ENCODE measurements at places on chromosomes 2 and 18.

DNA sequence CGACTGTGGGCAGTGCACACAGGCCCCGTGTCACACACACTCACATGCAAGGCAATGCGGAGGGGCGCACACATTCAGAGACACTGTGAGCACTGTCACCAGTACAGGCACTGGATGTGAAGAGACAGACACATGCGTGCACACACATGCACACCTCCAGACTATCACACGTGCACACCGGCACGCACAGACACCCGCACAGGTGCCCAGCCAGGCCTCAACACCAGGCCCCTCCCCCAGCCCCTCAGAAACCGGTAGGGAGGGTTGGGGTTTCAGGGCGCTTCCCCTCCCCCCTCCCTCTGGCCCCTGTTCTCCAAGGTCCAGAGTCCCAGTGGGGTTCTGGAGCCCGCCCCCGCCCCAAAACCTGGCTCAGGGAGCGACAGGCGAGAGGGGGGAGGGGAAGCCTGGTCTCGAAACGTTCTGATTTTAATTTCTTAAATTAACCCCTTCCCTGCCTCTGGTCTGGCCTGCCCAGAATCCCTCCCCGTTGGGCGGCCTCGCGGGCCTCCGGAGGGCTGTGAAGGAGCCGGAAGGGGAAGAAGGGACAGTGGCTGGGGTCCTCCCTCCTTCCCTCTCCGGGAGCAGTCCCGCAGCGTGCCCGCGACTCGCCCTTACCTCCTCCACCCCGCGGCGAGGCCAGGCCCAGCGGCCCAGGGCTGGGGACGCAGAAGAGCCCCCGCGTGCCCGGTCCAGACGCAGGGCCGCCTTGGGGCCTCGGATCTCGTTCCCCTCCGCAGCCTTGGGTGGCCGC lies 558 bp downstream of the FBXO41 start:
- DNase-seq: no peak

GRCh38 chr2:69483696-69484095 lies 46.5 kb upstream of the NFU1 start:
- no peak for DNase-seq

GRCh38 chr2:79887747-79888374 lies 375.0 kb downstream of the CTNNA2 start:
- no peak for DNase-seq

DNA sequence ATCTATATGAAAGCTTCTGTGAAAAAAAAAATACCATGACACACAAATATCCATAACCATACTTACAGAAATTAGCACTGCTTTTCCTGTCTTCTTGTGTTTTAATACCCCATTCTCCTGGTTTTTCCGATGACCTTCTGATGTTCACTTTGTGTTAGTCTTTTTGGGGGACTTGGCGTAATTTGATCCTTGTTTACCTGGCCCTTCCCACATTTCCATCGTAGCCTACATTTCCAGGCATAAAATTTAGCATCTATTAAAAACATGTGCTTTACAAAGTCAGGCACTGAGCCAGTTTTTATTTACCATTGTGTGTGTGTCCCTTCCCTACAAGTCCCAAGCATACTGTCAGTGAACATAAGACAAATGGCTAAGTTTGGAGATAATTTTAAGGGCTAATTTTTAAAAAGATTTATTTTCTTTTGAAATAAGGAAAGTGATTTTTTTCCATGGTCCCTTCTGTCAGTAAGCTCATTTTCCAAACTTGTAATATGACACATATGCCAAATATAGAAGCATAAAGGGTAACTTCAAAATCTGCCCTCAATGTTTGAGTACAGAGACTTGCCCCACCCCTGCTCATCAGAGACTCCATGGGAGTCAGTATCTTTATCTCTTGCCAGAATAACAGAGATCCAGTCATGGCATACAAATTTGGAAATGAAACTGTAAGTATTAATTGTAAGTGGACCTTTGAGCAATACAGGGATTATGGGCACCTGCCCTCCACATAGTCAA lies 27.3 kb downstream of the SESTD1 start:
- no peak for DNase-seq

- DNase-seq: no peak
Measured at GRCh38 chr18:23189768-23190661, 54.7 kb downstream of the CABLES1 start.

- DNase-seq: no peak
Measured at GRCh38 chr2:63001576-63001975, 49.1 kb upstream of the OTX1 start.

GRCh38 chr2:128446049-128446873 lies 127.6 kb upstream of the HS6ST1 start:
- DNase-seq: no peak

DNA sequence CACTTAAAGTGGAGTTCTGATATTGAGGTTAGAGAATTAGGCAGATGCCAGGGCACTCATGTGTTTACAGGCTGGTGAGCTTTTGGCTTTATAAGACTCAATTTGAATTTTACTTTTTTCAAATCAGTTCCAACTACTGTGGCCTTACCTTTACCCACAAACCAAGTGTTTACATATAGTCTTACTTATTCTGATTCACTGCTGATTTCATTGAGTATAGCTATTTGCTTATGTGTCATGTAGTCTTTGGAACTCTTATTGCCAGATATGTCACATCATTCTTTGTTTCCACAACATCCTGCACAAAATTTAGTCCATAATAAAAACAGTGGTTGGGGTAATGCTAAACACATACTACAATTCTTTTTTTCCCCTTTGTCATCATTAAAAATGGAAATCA lies 96.5 kb downstream of the XIRP2 start:
- DNase-seq: no peak

GRCh38 chr2:127628767-127629614 lies 17.0 kb upstream of the GPR17 start:
- no peak for DNase-seq

- DNase-seq: no peak
Measured at GRCh38 chr18:35028536-35028935, 12.7 kb upstream of the MAPRE2 start.

DNA sequence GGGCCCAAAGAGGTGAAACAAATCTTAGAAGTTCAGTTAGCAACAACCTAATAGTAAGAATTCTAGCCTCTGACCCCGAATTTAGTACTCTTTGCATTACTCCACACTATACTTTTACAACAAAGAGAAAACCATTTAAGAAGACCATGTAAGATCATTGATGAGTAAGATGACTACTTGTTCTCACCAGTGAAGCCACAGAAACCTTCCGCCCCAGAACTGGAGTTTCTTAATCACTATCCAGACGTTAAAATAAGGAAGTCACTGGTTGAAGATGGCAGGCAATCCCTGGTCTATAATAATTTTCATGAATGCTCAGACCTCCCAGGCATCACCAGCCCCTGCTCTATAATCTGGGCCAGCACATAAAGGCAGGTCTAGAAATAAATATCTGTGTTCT lies 95.0 kb downstream of the TMEM163 start:
- no peak for DNase-seq

GRCh38 chr18:75618146-75618545 lies 190.6 kb upstream of the SMIM21 start:
- no peak for DNase-seq

- no peak for DNase-seq
Measured at GRCh38 chr2:84793641-84794040, 87.2 kb downstream of the TRABD2A start.

DNA sequence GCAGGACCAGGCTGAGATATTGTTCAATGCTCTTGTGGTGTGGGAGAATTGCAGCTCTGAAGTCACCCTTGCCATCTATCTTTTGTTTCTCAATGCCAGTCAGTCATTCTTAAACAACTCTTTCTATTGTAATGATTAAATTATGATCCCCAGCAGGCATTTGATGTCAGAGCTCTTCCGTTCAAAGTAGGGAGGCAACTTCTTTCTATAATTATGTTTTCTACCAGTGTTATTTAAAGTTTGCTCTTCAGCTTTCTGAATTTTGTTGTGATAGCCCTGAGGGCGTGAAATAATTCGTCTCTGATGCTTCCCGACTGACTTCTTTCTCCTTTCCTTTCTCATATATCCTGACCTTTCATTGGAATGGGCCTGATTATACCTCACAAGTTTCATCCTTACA lies 161.4 kb upstream of the KLHL14 start:
- DNase-seq: no peak

DNA sequence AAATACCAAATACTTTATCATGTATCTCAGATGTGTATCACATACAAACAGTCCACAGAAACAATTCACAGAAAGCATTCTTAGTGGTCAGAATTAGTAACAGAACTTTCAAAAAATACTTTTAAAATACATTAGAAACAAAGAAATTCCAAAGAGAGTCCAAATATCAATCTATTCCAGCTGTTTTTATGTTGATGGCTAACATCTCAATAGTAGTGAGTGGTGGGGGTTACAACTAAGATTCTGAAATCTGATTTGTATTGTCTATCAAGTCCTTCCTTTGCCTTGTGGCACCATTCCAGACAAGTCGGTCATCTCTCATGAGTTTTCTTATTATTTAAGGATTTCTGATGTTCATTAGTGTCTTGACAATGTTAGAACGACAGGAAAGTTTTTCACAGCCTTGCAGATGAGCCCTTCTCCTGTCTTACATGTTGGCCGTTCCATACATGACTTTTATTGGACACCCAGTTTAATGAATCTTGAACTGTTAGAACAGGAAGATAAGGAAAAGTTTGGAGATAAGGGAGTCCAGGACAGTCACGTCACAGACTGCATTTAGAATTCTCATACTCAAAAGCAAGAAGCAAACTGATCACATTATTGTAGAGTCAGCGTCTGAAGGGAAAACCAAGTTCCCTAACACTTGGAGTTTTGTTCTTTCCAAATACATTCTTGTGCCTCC lies 410.3 kb downstream of the PID1 start:
- DNase-seq: no peak

GRCh38 chr2:40435426-40436092 lies 16.3 kb downstream of the SLC8A1 start:
- DNase-seq: no peak

- DNase-seq: no peak
Measured at GRCh38 chr2:133569286-133569830, 1.1 kb upstream of the NCKAP5 start.

GRCh38 chr2:231290321-231291015 lies 92.0 kb downstream of the ARMC9 start:
- no peak for DNase-seq

DNA sequence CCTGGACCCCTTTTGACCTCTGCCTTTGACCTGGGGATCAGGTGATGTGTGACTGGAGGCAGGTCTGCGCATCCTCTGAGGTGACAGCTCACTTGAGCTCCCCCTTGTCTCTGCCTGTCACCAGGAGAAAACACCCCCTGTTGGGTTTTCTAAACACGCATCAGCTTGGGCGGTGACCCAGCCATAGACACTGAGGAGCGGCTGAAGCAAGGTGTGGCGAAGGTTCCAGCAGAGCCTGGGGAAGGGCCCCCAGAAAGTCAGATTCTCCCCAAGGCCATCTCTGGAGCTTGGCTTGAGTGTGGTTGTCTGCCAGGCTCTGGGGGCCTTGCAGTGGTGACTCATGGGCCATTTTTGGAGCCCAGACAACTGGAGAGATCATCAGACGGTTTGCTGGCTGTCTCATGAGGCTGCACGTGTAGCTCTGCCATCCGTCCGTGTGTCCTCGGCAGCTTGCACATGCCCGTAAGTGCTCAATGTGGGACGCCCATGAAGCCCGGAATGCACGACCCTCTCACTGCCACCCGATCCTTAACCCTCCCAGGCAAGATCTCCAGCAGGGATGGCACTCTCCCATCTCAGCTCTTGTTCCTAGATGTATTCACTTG lies 29.4 kb downstream of the SIX3 start:
- no peak for DNase-seq

GRCh38 chr18:52875725-52876124 lies 535.7 kb downstream of the DCC start:
- DNase-seq: no peak

- DNase-seq: no peak
Measured at GRCh38 chr2:206422493-206422892, 20.8 kb upstream of the ADAM23 start.

- no peak for DNase-seq
Measured at GRCh38 chr2:176492583-176492982, 223.3 kb downstream of the MTX2 start.

DNA sequence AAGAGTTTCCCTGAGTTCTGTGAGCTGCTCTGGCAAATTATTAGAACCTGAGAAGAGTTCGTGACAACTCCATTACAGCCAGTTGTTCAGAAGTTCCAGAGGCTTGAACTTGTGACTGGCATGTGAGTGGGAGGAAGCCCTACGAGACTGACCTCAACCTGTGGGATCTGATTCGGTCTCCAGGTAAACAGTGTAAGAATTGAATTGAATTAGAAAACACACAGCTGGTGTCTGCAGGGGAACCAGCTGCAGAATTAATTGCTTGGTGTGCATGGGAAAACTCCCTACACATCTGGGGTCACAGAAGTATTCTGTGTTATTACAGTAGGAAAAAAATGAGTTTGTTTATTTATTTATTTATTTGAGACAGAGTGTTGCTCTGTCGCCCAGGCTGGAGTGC lies 14.0 kb upstream of the ITSN2 start:
- DNase-seq: no peak

DNA sequence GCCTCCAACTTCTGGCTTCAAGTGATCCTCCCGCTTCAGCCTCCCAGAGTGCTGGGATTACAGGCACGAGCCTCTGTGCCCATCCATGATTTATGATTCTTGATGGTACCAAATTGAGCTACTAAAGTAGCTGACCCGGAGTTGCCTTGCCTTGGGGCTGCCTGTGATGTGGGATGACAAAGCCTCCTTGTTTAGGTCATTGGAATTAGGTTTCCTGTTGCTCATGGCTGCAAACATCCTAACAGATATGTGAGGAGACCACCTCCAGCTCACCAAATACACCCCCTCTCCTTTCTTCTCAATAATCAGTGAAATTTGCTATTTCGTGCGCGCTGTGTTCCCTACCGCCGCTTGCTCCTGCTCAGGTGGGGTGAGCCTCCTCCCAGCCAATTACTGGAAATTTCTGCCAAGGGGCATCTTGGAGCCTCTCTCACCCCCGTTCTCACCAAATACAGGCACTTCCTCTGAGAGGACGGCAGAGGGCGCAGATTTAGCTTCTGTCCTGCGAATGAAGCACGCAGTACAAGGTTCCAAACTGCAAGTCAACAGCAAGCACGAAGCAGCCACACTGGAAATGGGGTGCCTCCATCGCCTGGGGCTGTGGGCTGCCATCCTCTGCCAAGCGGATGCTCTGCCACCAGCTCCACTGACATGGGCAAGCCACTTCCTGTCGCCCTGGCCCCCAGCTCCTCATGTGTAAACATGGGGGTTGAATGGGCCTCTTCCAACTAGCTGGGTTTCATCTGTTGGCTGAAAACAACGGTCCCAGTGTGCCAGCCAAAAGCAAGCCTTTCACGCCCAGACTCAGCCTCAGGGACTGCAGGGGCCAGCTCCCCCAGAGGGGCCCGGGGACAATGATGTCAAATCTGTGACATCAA lies 71.7 kb downstream of the NCAPH start:
- DNase-seq: peak; percentile 27

DNA sequence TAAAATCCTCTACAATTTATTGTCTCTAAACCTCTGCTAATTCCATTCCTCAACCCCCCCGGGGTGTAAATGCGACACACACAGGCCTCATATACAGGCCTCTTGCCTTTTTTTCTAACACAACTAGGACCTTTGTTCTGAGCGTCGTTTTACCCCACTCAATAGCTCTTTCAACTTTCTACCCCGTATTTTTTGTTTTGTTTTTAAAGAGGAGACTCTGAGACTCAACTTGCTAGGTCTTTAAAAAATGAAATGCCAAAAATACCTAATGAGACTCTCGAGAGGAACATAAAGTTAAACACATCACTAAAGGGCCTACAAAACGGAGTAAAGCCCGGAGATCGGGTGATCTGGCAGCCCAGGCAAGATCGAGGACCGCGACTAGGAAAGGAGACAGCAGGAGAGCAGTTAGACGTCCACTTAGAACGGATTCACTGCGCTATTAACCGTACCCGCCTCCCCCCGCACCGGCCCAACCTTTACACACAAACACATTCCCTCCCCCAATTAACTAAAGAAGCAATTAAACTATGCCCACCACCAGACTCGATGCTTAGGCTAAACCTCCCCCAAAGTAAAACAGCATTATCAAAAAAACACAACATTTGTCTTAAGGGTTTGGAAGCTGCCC lies 1.7 kb downstream of the TRIP12 start:
- no peak for DNase-seq

All from stimulated activated CD8-positive, alpha-beta memory T cell treated with anti-CD3 and anti-CD28 coated beads, Interleukin-4, amount 100 ng/mL, for 4 hours (primary cell).